ENCODE measurements at places on chromosomes 1 and 21.

DNA sequence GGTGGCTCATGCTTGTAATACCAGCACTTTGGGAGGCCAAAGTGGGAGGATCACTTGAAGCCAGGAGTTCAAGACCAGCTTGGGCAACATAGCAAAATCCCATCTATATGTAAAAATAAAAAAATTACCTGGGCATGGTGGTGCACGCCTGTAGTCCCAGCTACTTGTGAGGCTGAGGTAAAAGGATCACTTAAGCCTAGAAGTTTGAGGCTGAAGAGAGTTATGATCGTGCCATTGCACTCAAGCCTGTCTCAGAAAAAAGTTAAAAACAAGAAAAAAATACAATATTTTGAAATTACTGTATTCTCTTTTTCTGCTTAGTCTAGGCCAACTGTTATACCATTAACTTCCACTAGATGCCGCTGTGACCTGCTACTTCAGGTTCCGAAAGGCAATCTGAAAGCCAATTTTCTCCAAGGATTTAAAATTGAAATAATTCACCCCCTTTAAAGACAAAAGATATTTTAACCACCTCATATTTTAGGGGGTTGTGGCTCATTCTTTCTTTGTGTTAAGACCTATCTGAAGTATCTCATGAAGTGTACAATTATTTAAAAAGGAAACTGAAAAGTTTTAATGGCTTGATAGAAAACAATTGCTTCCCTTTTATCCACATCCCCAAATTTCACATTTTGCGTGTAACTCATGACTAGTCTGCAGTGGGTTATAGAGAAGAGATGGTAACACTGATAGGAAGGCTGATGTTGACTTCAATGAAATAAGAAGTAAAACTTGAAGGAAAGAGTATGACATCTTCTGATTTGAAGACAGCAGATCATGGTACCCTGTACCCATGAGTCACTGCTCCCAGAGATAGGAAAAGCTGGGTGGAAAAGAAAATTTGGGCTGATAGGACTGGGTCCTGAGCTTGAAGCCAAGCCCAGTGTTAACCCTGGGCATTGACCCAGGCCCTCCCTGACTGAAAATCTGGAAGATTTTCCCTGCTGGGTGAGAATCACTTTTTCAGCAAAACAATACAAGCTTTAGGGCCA, 24.4 kb upstream of the CLDN14 start:
- peak; percentile 52 for DNase-seq

DNA sequence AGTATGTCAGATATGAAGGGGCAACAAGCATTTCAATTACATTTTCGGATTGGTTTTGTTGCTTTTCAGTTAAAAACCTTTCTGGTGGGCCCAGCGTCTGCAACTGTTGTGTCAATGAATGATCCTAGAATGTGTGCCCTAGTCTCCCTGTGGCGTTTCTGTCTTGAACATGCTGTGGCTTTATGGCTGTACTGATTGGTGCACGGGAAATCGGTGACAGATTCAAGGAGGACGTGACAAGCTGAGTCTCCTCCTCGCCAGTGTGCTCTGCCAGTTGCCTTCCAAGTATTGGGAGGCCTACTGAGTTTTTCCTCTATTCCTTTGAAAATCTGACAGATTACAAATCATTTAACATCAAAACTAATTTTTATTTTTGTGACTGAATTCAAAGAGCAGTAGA, 127.6 kb downstream of the ZP4 start:
- DNase-seq = no peak

- DNase-seq = no peak
Measured at GRCh38 chr1:231853588-231854207, 227.1 kb downstream of the DISC1 start.

GRCh38 chr1:118961156-118961555, 27.0 kb downstream of the TBX15 start:
- no peak for DNase-seq

DNA sequence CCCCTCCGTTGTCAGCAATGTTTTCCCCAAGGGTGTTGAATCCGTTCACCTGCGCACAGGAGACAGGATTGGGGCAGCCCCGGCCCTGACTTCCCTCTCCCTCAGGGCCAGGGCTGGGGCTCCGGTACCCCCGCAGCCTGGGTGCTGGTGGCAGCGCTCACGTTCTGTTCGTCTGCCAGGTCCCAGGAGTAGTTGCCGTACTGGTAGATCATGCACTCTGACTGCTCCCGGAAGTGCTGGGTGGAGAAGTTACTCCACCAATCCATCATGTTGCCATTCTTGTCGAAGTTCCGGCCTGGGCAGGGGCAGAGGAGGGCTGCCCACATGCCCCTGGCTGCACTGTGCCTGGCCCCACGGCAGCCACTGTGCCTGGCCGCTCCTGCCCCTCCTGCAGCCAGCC, 6.1 kb downstream of the PRXL2B start:
- DNase-seq = no peak
